T-cell (primary cell): ENCODE measurements at places on chromosomes 6 and 20. TPM values are rescaled to one million over a fixed set of nuclear protein-coding genes. Genes with fewer than 3 reads are reported as not detected.

Gene FUT9
- total RNA-seq = not detected

Gene VWA7
- total RNA-seq = 1.6 TPM

- H3K27me3 ChIP-seq = no peaks in the 10 kb centered on the region
- no peaks in the 10 kb centered on the region for H3K4me1 ChIP-seq
- no peak for DNase-seq
- no peaks in the 10 kb centered on the region for H3K36me3 ChIP-seq
- H3K4me3 ChIP-seq = no peak overlapping the region
Measured at GRCh38 chr6:23145781-23146180, 576.4 kb downstream of the HDGFL1 start.

Gene APMAP
- 45.5 TPM for total RNA-seq

GRCh38 chr6:99318566-99318965, 30.9 kb downstream of the FAXC start:
- H3K4me1 ChIP-seq = no peaks in the 10 kb centered on the region
- H3K36me3 ChIP-seq = no peaks in the 10 kb centered on the region
- no peaks in the 10 kb centered on the region for H3K27me3 ChIP-seq
- no peak overlapping the region for H3K27ac ChIP-seq
- no peak overlapping the region for H3K4me3 ChIP-seq

DNA sequence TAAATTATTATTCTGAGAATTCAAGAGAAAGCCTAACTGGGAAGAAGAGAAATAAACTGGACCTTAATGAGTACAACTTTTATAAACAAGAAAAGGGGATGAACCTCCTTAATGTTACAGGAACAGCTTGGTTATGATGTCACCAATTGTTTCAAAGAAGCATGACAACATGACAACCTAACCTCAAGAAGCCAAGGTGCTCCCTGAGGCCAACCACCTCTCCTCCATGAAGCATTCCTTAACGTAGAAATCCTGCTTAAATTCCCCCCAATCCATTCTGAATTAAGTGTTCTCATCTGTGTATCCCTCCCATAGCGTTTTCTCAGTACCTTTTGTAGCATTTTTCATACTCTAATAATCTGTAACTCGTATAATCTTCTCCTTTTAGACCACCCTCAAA, 1.7 kb downstream of the HBS1L start:
- H3K36me3 ChIP-seq = no peaks in the 10 kb centered on the region
- no peaks in the 10 kb centered on the region for H3K27me3 ChIP-seq
- no peak for DNase-seq
- H3K27ac ChIP-seq = no peak overlapping the region
- peaks cover 23% of the 10 kb centered on the region for H3K4me1 ChIP-seq
